ENCODE measurements at places on chromosomes 5 and 9.

GRCh38 chr5:112165897-112166737 lies 253.0 kb downstream of the EPB41L4A start:
- no peak for DNase-seq

DNA sequence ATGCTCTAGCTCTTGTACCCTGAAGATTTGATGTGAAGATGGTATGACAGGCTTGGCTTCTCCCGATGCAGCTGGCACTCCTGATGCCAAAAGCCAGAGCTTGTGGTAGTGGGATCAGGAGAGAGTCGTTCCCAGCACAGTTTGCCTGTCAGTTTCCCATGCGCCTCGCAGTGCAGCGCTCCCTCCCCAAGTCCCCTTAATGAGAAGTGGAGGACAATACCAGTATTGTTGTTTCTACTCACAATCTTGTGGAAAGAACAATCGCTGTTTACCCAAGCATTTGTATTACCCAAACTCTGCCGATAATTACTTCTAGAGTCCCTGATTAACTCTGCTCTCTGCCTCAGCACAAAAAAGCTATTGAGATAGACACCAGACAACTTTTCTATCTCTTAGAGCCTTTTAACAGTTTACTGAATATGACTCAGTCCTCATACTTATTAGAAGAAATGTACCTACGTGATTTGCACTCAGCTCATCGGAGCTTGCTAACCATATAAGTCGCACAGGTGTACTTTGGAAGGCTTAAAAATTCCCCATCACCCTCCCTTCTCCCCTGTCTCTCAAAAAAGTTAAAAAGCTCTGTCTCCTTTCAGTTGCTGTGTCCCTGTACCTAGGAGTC lies 283.2 kb upstream of the TMEM161B start:
- no peak for DNase-seq

DNA sequence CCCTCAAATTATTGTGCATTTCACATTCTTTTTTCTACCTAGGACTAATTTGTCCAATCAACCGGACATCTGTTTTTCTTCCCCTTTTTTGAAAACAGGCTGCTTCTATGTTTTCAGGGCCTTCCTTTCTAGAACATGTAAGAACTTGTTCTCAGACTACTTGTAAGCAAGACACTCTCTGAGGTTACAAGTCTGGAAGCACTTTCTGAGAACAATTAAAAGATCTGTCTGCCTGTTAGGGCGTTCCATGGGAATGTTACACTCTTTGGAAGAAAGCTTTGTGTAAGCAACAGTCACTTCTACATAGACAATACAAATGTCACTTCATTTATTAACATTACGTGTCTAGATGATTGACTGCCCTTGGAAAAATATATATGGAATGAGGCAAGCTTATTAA lies 50.9 kb upstream of the HSPB3 start:
- no peak for DNase-seq

GRCh38 chr5:181184845-181185216 lies 20.2 kb downstream of the TRIM7 start:
- DNase-seq = no peak

GRCh38 chr9:26166537-26166936 lies 488.3 kb upstream of the TUSC1 start:
- DNase-seq = no peak

DNA sequence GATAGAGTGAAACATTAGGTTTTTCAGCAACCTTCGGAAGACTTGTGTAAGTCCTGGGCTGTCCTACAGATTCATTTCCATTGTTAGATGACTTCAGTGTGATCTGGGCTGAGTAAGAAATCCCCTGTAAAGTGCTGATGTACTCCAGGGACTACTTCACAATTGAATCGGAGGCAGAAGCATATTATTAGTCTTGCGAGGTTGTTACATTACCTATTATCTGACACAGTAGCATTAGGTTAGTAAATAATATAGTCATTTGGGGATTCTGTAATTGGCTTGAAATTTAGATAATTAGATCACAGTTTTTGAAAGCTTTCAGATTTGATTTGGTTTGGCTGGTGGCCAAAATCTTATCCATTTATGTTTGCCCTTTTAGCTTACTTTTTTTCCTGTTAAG lies 62.4 kb downstream of the DMRT1 start:
- no peak for DNase-seq

DNA sequence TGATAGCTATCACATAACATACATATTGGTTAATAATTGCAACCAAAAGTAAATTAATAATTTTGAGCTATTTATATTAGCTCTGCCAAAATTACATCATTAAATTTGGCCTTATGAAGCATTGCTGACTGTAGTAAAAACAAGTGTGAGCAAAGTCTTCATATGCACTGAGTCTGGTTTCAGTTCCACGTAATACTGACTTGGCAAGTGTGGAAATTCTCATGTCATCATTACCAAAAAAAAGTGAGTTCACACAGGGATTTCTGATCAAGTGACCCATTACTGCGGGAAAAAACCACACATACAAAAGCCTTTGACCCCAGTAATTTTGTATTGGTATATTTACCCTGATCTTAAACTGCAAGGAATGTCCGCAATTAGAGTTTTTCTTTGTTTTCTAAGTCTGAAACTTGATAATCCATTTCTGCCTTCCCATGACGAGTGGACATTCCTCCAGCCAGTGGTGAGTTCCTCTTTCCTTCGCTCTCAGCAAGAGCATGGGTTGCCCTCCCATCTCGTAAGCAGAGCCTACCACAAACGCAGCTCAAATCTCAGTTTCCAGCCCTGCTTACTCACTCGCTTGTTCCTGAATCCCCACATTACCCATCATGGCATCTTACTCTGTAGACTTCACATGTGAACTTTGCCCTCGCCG lies 220.2 kb upstream of the DMRT1 start:
- no peak for DNase-seq
